ENCODE measurements at places on chromosomes 6 and 20.

- no peak overlapping the region for H3K4me3 ChIP-seq
- H3K36me3 ChIP-seq = no peaks in the 10 kb centered on the region
- no peak overlapping the region for H3K27ac ChIP-seq
These were observed 3.3 kb downstream of the PLN start for GRCh38 chr6:118551063-118552053.

- H3K27ac ChIP-seq = no peak overlapping the region
- peaks cover 12% of the 10 kb centered on the region for H3K4me1 ChIP-seq
These were observed 38.8 kb downstream of the LYRM2 start for GRCh38 chr6:89599727-89600126.

DNA sequence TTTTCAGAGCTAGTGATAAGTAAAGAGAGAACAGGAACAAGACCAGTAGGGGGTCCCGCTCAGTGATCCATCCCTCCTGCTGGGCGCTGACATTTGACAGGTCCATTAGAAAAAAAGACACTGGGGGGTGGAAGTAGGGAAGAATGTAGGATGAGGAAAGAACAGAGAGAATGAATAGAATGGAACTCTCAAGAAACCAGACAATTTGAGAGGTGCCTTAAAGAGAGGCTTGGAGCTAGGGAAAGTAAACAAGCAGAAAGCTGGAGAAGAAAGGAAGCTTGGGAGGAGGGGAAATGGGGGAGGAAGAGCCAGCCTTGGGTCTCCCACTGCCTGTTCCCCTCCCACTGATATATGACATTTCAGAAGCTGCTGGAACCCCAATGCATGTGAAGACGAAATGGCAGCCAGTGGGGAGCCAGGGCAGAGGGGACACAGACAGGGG, 8.4 kb downstream of the GABBR1 start:
- peaks cover 16% of the 10 kb centered on the region for H3K36me3 ChIP-seq
- peaks cover 3% of the 10 kb centered on the region for H3K27me3 ChIP-seq
- no peak for DNase-seq
- H3K27ac ChIP-seq = no peak overlapping the region
- no peak overlapping the region for H3K4me3 ChIP-seq

GRCh38 chr6:130113201-130113710, 94.9 kb downstream of the L3MBTL3 start:
- H3K36me3 ChIP-seq = no peaks in the 10 kb centered on the region
- H3K27ac ChIP-seq = no peak overlapping the region
- DNase-seq = no peak
- H3K4me1 ChIP-seq = peaks cover 10% of the 10 kb centered on the region
- H3K4me3 ChIP-seq = no peak overlapping the region
- no peaks in the 10 kb centered on the region for H3K27me3 ChIP-seq

DNA sequence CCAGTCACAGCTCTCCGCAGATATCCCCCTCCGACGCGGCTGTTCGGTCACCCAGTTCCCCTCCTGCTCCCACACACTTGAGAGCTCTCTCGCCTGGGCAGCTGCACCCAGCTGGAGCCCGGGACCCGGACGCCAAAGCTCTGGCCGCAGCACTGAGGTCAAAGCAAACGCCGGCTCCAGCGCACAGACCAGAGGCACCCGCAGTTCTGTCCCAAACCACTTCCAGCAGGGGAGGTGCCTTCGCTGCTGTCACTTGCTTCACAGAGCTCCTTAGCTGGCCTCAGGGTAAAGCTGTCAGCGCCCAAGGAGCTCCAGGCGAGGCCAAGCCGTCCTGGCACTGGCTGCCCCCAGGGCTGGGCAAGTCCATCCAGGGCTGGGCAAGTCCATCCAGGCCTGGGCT, 27.9 kb downstream of the SLC2A4RG start:
- H3K27ac ChIP-seq = no peak overlapping the region
- no peak for DNase-seq
- H3K27me3 ChIP-seq = no peaks in the 10 kb centered on the region

Data from spleen (tissue), 13 donors.